ENCODE measurements at places on chromosomes 1 and 21. TPM values are rescaled to one million over a fixed set of nuclear protein-coding genes. Genes with fewer than 3 reads are reported as not detected.

KRTAP15-1 gene
- total RNA-seq: not detected

LAMC1 gene
- 125 TPM for total RNA-seq

KCNJ9 gene
- total RNA-seq: not detected

KIF14 gene
- under 0.01 TPM for total RNA-seq

PIK3R3 gene
- 46.8 TPM for total RNA-seq

SLC5A9 gene
- 0.73 TPM for total RNA-seq

LCE1B gene
- total RNA-seq: not detected

GRIK1 gene
- total RNA-seq: not detected

SELE gene
- 0.66 TPM for total RNA-seq

CLEC20A gene
- not detected for total RNA-seq

RGS18 gene
- total RNA-seq: 2.6 TPM

Measured in breast epithelium (tissue), 4 donors.